ENCODE measurements at places on chromosomes 13 and 19. TPM values are rescaled to one million over a fixed set of nuclear protein-coding genes. Genes with fewer than 3 reads are reported as not detected.

NANOS3 gene
- total RNA-seq: not detected

IZUMO1 gene
- total RNA-seq: not detected

BRME1 gene
- 0.91 TPM for total RNA-seq

GIPR gene
- total RNA-seq: not detected

MVB12A gene
- 54.0 TPM for total RNA-seq

GFY gene
- not detected for total RNA-seq

ZNF433 gene
- 3.0 TPM for total RNA-seq

COL5A3 gene
- 21.2 TPM for total RNA-seq

DNA sequence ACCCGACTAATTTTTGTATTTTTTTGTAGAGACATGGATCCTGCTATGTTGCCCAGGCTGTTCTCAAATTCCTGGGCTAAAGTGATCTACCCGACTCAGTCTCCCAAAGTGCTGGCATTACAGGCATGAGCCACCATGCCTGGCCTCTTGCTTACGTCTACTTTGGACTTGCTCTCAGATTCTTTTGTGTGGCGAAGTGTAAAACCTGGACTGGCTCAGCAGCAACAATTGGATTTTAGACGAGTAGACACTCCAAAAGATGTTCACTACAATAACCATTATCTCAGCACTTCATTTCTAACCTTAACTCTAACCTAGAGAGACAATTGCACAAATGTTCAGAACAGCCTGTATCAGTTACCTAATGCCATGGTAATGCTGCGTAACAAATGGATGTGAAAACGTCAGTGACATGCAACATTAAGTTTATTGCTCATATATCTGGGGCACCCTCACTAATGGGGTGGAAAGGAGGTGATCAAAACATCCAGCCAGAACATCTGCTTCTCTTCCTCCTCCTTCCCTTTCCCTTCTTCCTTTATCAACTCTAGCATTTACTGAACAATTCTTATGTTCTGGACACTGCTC is 124.9 kb upstream of the MRI1 start:
- DNase-seq: no peak

DNA sequence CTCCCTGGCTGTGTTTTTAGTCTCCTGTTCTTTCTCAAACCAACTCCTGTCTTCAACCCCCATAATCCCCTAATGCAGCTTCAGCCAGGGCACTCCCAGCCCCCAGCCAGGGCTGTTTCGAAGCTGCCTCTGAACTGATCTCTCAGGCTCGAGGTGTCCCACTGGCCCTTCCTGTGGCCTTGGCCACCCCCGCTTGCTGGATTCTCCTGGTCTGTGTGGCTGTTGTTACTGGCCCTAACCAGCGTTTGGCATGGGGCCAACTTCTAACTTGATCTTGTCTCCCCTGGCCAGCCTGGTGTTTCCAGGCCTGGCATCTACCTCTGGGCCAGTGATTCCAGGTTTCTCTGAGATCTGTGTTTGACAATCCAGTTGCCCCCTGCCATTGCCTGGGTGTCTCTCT is 11.0 kb downstream of the XAB2 start:
- DNase-seq: no peak

DNA sequence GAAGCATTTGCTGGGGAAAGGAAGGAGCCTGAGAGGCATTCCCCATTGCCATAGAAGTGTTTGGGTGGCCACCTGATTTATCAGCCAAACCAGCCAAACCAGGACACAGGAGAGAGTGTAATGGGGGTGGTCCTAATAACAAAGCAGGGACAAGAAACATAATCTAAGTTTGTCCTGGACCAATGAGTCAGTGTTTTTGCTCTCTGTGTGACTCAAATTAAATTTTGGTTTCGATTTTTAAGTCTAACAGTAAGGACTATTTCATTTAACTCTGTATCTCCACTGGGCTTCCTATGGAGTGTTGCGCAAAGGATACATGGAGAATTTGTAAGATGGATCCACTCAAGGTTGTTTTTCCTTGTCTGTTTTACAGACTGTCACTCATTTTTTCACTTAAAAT is 19.5 kb upstream of the TRPC4 start:
- DNase-seq: no peak

GRCh38 chr19:53907690-53908089 is 1.4 kb upstream of the CACNG7 start:
- no peak for DNase-seq

DNA sequence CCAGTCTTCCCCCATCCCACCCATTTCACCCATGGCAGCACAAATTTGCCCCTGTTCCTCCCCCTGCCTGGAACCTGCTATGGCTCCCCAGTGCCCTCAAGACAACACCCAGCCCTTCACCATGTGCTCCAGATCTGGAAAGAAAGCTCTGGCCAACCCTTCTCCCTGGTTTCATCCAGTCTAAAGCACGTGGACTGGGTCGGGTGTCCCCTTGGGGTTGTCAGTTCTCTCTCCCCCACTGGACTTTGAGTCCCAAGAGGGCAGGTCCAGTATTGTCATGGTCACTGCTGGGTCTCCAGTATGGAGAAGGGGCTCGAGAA is 19.6 kb upstream of the PNMA8B start:
- no peak for DNase-seq

- no peak for DNase-seq
Measured at GRCh38 chr19:44748426-44749254, at the start of gene BCL3. Gene BCL3, plus strand, starts transcription at chr19:44748708. Its CDS starts 83 bp downstream, at chr19:44748791.

DNA sequence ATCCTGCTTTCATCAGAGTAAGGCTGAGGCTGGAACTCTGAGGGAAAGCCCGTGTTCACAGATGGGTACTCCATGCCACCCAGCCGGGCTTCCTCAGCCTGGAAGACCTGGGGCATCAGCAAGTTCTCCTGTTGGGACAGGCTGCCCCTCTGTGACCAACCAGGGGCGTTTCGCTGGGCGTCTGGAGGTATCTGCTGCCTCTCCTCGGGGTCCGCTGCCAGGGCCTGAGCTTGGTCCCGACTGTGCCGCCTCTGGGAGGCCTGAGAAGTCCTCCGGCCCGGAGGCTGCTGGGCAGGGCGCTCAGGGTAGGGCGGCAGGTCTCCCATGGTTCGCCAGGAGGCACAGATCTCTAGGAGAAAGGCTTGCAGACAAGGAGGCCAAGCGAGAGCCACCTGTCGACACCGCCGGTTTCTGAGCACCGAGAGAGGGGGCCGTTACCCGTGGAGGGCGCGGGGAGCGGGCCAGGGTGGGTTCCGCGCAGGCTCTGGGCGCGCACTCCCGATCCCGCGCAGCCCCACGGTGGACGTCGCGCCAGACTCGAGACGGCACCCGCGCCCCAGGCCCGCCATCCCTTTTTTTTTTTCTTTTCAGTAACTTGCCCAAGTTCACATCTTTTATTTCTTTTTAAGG is at the start of gene RSPH6A:
Gene RSPH6A (minus strand): TSS at position 458 of the 630 bp plus-strand sequence. CDS start 132 bp downstream, at position 326.
- DNase-seq: no peak

- DNase-seq: no peak
Measured at GRCh38 chr13:60756306-60756705, 359.3 kb downstream of the TDRD3 start.

- no peak for DNase-seq
Measured at GRCh38 chr13:108316413-108316812, 46.9 kb downstream of the TNFSF13B start.

DNA sequence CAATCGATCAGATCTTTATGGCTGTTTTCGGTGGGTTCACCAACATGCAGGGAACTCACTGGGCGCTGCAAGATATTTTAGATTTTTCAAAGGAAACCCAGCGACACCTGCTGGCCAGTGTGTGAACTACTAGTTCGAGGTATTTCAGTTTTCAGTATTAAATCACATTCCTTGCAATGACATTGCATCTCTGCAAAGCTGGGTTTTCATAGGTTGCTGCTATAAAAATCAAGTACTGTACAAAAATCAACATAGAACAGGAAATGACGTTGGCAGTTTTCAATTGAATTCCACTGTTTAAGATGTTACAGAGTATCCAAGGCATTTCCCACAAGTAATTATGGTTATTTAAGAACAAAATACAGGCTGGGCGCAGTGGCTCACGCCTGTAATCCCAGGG is 17.6 kb downstream of the LIG1 start:
- no peak for DNase-seq

DNA sequence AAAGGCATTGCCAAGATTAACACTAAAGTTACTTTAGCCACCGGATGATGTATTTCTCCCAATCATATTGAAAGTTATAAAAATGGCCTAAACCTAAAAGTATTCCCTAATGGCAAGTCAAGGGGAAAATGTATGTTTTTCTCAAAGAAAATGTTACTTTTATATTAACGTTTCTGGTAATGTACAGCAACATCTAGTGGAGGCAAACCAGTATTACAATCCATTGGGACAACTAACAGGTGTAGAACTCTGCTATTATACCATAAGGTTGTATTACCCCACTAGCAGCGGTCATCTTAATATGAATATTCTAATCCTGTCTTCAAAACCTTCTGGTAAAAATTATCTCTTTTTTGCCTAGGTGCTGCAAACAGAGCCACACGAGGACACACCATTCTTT is 69.2 kb downstream of the ZNF100 start:
- no peak for DNase-seq

DNA sequence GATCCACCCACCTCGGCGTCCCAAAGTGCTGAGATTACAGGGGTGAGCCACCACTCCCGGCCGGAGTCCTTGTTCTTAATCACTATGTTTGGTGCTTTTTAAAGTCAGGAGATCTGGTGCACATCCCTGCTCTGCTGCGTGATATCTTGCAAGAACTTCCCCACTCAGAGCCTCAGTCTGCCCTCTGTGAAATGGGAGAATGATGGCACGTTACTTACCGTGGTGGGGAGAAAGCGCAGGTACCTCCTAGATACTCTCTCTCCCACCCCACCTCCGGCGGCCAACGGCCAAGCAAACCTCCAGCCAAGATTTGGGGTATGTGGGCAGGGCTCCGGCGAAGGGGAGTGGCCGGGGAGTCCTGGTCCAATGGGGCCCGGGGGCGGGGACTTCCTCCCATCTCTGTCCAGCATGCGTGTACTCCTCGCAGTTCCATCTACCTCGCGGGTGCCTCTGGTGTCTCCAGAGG is at the start of gene RYR1:
Gene RYR1 (plus strand): TSS at position 424 of the 466 bp plus-strand sequence. CDS start 139 bp downstream, outside the sequence.
- DNase-seq: no peak

GRCh38 chr19:42284591-42285341 is 15.7 kb downstream of the CIC start:
- no peak for DNase-seq

- DNase-seq: no peak
Measured at GRCh38 chr13:30745906-30746686, 10.8 kb downstream of the ALOX5AP start.

DNA sequence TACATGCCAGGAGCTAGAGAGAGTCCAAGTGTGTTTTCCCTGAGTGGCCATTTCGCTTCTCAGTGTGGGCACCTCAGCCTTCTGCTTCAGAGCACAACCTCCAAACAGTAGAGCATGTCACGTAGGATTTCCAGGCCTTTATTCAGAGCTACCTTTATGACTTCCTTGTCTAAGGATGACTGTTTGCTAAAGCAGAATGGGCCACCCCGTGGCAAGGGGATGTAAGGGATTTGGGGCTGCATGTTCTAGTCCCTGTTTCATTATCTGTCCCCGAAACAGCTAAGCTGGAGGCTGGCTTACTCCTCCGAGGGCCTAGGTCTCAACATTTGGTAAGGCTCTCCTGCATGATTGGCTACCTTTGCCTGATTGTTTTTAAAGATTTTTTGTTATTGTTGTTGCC is 6.0 kb downstream of the RNASEH2B start:
- DNase-seq: no peak

- no peak for DNase-seq
Measured at GRCh38 chr19:51127755-51128154, 3.0 kb downstream of the SIGLEC9 start.

GRCh38 chr19:29516821-29517395 is 8.9 kb upstream of the VSTM2B start:
- DNase-seq: no peak

DNA sequence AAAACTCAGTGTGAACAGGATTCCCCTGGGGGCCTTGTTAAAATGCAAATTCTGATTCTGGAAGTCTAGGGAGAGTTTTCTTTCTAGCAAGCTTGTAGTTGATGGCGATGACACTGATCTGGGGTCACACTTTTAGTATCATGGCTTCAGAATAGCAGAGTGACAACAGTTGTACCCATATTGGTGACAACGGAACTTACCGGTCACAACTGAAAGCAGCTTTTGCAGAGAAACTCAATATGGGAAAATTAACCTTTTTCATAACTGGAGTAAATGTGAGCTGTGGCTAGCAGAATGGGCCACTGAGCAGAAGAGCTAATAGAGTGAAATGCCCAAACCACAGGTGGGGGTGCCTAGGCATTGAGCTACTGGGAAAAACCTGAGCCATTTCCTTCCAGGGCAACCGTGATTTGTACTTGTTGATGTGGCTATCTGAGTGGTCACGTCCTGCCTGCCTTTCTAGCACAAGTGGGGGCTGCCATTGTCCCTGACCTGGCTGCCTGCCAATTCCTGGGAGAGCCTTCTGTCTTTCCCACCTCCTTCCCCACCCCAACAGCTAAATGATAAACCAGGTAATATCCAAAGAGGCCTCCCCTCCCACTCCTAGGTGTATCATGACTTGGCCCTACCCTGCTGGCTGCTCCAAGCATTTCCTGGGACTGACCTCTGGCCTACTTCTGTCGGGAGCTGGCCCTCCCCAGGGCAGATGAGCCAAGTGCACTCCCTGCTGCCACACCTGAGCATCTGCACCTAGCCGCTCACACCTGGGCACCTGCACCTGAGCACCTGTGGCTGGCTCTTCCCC is 1.7 kb upstream of the SLC10A2 start:
- no peak for DNase-seq

DNA sequence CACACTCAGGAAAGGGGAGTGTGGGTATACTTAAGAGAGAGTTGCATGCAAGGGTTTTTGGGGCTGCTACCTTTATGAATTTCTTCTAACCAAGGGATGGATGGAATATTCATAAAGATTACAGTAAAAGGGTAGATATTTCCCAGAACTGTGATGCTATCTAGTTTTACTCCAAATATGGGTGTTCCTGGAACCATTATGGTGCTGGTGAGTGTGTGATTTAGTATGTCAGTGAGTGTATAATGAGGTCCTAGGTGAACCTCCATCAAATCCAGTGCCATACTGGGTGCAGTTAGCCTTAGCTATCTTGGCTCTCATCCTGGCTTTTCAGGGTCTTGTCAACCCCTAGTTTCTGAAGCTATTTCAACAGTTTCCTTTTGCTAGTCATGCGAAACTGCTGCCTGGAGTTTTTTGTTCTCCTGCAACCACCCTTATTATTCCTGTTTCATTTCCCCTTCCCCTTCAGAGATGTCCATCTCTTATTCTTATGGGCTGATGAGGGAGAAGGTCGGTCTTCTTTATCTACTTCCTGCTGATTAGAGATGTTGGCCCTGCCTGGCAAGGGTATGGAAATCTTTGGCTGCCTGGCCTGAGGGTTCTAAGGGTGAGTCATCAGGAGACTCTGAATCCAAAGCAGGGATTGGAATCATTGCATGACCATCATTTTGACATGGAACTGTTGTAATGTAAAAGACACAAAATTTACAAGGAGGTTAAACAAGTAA is 202.3 kb downstream of the NBEA start:
- DNase-seq: no peak

GRCh38 chr19:19749117-19749907 is 16.4 kb upstream of the ZNF14 start:
- peak; percentile 79 for DNase-seq

- DNase-seq: no peak
Measured at GRCh38 chr19:49855676-49856573, 5.0 kb downstream of the PTOV1 start.
